ENCODE measurements at places on chromosomes 6 and 20.
A peak's percentile ranks its signal among the peaks of the same experiment; 100 is the strongest.

GRCh38 chr6:109715616-109716015, 24.5 kb downstream of the FIG4 start:
- DNase-seq: no peak

- no peak for DNase-seq
Measured at GRCh38 chr20:10131732-10132345, 86.8 kb upstream of the SNAP25 start.

DNA sequence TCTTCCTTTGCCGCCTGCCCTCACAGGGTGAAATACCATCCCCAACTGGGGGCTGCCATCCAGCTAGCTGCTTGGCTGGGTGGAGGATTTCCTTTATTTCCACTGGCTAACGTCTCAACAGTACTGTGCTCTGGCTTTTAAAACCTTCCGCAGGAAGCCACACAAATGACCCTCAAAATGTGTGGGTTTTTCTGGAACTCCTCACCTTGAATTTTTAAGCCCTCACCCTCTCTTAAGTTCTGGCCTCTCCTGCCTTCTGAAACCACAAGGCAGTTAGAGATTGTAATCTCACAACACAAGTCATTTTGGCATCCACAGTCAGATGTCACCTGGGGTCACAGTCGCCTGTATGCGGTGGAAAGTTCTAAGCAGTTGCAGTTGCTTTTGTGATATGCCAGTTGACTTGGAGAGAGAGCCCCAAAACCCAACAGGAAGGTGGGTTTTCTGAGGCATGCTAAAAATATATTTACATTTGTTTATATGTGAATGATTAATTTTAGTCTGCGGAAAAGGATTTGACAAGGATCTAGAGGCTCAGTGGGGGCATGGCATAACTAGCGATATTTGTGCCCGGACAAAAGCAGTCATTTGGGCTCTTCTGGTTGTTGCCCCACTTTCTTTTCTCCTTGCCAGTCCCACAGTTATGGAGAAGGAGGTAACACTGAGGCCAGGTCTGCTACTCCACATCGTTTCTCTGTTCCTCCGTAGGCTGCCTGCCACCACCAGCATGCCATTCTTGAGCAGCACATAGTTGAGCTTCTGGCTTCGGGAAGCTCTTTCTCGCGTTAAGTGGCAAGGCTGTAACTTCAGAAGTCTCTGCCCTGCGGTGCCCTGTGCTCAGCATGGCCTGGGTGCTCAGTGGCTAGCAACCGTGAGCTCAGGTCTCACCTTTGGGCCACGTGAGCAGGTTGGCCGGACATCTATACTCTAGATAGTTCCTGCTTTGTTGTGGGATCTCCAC, 335.3 kb downstream of the CD83 start:
- peak; percentile 55 for DNase-seq

GRCh38 chr20:5364997-5365597, 48.3 kb upstream of the PROKR2 start:
- no peak for DNase-seq

DNA sequence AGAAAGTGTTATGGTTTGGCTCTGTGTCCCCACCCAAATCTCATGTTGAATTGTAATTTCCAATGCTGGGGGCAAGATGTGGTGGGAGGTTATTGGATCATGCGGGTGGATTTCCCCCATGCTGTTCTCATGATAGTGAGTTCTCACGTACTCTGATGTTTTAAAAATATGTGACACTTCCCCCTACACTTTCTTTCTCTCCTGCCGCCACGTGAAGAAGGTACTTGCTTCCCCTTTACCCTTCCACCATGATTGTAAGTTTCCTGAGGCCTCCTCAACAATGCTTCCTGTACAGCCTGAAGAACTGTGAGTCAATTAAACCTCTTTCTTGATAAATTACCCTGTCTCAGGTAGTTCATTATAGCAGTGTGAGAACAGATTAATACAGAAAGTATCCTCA, 150.8 kb downstream of the TMEM200A start:
- no peak for DNase-seq

DNA sequence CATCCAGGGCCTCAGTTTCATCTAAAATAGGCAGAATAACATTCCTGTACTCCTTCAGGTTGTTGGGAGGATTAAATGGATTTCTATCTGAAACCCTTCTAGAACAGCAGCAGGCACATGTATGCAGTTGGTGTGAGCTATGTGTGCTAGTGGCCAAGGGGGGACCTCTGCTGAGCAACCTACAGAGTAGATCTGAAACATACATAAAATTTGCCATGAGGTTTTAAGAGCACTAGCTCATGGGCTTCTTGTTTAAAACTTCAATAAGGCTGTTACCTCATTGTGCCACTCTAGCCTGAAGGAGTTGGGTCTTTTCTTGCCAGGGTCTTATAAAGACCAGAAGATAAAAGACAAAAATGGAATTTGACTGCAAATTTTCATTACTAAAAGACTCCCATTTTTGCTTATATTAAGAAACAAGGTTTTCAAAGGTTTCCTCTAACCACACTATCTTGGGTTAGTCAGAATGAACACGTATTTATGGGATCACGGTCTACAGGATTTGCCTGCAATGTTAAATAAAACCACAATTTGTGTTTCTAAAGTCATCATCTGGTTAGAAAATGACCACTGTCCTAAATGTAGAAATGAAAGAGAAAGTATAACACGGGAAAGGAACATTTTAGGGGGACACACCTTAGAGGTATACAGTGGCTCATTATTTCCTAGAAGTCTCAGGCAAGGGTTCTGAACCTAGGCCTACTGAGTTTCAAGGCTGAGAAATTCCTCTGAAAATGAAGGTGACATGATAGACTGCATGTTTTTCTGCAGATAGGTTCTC, 144.9 kb upstream of the OLIG3 start:
- DNase-seq: no peak

DNA sequence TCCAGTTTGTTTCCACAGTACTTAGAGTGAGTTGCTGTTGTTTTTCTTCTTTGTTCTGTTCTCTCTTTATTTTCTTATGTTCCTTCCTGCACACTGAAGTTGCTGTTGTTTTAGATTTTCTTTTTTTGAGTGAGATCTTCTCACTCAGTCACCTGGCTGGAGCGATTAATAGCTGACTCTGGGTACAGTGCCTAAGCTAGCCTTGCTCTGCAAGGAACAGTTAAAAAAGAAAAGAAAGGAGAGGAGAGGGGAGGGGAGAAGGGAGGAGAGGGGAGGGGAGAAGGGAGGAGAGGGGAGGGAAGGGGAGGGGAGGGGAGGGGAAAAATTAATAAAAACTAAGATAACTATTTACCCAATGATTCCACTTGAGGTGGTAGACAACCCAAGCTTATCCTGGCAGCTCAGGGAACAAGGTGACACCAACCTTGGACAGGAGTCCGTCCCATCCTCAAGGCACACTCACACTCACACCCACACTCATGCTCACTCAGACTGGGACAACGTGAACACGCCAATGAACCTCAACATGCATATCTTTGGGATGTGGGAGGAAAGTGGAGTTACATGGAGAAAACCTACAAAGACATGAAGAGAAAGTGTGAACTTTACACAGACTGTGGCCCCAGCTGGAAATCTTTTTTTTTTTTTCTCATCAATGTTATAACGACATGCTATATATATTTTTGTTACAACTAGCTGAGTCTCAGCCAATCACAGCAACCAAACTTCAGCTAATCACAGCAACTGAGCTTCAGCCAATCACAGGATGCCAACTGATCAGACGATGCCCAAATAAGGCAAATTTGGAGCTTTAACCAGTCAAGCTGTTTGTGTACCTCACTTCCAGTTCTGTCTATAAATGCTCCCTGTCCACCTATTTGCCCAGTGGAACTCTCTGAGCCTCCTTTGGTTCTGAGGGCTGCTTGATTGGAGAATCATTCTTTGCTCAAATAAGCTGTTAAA, 124.1 kb downstream of the SGK1 start:
- DNase-seq: no peak

DNA sequence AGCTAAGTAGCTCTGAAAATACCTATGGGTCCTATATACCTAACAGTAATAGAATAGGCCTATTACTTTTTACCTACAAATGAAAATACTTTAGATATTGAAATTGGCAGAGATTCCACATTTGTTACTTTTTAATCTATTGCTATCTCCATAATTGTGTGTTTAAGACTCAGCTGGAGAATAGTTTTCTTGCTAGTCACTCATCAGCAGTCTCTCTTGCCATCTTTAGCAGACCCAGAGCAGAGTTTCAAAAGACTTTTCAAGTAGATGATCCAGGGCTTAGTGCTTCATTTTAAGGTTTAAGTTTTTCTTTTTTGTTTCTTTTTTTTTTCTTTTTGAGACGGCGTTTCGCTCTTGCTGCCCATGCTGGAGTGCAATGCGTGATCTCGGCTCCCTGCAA, 12.9 kb downstream of the ANKS1A start:
- DNase-seq: no peak

DNA sequence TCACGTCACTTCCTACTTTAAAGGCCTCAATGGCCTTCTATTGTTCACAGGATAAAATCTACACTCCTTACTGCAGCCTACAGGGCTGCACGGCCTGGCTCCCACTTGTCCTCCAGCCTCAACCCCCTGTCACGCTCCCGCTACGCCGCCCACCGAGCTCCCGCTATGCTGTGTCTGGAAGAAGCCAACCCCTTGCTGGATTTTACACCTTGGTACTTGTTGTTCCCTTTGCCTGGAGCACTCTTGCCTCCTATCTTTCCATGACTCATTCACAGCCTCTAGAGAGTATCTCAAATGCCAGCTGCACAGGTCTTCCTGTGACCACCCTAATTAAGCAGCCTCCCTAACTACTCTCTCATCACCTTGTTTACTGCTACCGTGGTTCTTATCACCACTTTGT, 259.9 kb downstream of the PRKN start:
- DNase-seq: no peak
